Subcutaneous preadipocyte (primary cell): ENCODE measurements at places on chromosomes 2 and 18. TPM values are rescaled to one million over a fixed set of nuclear protein-coding genes. Genes with fewer than 3 reads are reported as not detected.

Gene ALK
- not detected in 2 replicates for total RNA-seq

Gene BABAM2
- total RNA-seq = 31.6 and 35.0 TPM in 2 replicates

Gene POTEC
- not detected in 2 replicates for total RNA-seq

Gene CFAP65
- total RNA-seq = 0.20 TPM in 1 of 2 replicates, not detected in the other

Gene ANKRD30B
- total RNA-seq = 0.20 TPM in 1 of 2 replicates, not detected in the other
